DMS153 (cell line): ENCODE measurements at places on chromosomes 3 and 15.

DNA sequence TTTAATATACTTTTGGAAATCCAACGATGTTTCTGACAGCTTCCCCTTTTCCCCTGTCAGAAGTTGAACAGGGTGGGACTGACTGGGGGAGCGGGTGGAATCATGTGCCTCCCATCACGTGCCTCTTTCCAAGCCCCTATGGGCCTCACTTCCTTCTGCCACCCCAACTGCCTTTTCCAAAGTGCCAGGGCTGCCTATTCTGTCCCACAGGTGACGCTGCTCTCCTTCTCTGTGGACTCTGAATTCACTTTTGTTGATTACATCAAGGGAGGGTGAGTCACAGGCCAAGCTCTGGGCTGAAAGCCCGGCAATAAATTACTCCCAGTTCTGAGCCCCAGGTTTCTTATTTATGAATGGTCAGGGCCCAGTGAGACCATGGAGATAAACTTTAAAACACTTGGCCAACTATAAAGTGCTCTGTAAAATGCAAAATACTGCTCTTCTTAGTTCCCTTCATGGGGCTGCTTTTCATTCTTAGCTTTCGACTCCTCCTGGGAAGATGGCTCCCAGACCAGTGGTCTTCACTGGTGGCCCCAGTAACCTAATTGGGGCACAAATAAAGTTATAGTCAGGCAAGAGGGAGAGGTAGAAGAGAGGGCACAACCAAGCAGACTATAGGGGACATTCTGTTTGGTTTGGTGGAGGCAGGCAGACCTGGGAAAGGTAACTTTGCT, 12.3 kb downstream of the CPNE9 start:
- DNase-seq = no peak

DNA sequence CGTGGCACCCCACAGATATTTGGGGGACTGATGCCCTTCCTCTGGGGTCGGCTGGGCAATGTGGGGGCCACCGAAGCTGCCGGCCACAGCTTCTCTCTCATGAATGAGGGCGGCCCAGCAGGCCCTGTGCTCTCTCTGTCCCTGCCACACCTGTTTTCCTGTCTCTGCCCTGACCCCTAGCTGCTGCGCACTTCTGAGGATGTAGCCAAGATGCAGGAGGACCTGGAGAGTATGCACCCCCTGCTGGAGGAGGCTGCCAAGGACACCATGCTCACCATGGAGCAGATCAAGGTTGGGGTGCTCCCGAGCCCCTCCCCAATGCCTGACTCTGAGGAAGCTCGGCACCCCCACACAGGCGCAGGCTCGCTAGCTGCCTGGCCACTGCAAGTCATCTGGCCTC, 59.7 kb downstream of the SEMA3G start:
- no peak for DNase-seq

GRCh38 chr3:196399485-196399945, 32.7 kb downstream of the UBXN7 start:
- DNase-seq = no peak

- no peak for DNase-seq
These were observed 66.2 kb downstream of the KLF13 start for GRCh38 chr15:31392761-31393401.

GRCh38 chr3:126474498-126475412, 936 bp downstream of the ZXDC start:
- no peak for DNase-seq

DNA sequence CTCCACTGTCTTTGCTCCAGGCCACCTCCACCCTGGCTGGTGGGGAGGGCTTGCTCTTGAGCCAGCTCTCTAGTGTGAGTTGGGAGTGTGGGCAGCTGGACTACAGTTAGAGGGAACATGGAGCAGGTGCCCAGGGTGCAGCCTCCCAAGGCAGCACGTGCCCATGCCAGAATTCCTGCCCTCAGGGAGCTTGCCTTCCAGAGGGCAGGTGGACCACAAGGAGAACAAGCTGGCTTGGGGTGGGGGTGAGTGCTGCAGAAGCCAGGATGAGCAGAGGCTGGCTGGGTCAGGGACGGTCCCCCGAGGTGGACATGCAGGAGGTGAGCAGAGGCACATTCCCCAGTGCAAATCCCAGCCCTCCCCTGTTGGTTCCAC, 89.5 kb downstream of the VGLL4 start:
- DNase-seq = no peak

DNA sequence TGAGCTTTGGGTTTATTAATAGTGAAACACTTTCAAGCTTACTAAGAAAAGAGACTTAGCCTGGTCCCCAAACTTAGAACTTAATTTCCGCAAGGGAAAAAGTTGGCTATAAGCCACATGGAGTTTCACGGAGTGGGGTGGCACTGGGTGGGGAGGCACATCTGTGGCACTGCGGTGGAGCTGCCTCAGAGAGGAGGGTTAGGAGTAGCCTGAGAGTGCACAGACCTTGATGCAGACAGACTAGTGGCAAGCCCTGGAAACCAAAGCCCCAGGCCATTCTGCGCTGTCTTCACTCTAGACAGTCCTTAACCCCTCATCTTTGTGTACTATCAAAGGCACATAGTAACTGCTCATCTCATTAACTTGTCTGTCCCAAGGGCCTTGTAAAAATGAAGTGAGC, 22.0 kb downstream of the CXCR6 start:
- DNase-seq = no peak

- DNase-seq = no peak
These were observed 24.8 kb downstream of the SERP1 start for GRCh38 chr3:150521463-150521862.

DNA sequence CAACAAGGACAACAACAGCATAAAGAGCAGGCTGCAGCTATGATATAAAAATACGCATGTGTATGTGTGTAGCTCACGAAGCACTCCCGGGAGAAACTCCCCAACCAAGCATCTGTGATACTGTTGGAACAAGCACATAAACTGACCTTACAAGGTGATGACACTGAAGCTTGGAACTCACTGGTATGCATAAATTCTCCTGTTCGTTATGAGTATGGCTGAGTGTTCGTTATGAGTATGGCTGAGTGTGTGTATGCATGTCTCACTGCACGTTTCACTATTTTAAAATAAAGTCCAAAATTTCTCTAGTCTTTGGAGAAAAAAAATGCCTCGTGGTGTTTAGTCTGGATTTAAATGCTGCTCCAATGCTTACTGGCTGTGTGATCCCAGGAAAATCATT, 256.8 kb downstream of the RORA start:
- no peak for DNase-seq

- DNase-seq = no peak
These were observed 3.8 kb upstream of the PLXND1 start for GRCh38 chr3:129610276-129610675.

DNA sequence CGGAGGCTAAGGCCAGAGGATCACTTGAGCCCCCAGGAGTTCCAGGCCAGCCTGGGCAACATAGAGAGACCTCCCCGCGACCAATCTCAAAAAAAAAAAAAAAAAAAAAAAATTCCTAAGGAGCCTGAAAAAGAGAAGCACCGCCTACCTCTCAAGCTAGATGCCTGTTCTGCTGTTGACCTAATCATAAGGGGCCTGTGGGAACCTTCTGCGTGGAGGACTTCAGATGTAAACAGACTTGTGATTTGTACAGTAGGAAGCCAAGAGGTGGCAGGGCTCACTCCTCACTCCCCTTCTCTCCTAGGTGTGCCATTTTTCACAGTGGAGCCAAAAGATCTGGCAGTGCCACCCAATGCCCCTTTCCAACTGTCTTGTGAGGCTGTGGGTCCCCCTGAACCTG, 3.2 kb downstream of the TYRO3 start:
- DNase-seq = no peak

DNA sequence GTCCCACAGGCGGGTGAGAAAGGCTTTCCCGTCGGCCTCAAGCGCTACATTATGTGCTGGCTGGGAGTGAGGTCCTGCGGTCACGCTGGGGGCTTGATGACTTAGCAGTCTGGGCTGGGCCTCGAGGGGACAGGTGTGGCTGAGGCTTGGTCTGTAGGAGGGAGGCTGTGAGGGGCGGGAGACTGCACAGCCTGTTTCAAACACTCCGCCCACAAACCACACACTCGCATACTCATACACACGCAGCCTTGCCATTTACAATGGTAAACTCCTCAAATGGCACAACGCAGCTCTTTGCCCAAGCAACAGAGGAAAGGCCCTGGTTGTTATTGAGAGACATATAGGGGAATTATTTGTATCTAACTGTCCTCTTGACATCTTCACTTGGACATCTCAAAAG, 32.4 kb upstream of the RASGRF1 start:
- DNase-seq = no peak

DNA sequence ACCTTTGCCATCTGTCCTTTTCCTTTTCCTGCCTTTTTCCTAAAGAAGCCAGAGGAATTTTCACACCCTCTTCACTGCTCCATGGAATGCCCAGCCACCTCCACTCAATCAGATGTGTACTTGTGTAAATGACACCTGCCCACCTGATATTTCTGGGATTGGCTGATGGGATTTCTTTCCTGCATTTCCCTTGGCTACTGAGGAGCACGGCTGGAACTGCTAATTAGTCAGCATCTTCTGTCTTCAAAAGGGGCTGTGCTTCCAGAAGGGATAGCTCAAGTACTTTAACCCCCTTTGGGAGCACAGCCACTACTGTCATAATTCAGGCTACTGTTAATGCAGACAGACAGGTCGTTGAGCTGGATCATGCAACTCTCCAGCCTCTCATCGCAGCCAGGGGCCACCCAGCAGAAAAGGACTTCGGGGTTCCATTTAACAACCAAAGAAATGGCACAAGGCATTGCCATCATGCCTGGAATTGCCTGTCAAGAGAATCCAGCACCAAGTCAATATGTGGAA, 38.6 kb downstream of the MGLL start:
- DNase-seq = no peak

DNA sequence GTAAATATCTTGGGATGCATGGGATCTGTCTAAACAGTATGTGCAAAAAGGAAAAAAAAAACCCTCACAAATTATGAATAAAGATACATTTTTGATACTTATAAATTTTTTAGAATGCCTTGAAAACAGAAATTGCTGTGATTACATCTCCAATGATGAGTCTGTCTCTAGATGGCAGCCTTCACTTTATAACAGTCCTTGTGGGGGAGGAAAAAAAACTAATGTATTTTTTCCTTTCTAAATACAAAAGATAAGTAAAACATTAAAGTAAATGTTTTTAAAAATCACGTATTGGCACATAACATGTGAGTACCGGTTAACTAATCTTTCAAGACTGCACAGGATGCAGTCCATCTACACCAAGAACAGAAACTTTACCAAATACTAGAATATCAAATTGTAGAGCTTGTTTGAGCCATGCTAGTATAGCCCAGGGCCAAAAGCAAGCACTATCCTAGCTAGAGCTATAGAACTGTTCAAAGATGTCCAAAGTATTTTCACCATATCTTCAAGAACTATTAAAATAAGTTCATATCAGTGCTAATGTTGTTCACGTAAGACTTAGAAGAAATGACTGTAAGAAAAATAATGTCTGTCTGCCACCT, 206.4 kb downstream of the STAG1 start:
- no peak for DNase-seq

GRCh38 chr3:141610939-141611338, 124.1 kb downstream of the RASA2 start:
- DNase-seq = no peak
